ENCODE measurements at places on chromosomes 7 and 10.

GRCh38 chr10:91002656-91003055 lies 81.8 kb upstream of the ANKRD1 start:
- DNase-seq: no peak

- DNase-seq: no peak
Observed at GRCh38 chr7:85641331-85641730, 454.5 kb upstream of the SEMA3D start.

DNA sequence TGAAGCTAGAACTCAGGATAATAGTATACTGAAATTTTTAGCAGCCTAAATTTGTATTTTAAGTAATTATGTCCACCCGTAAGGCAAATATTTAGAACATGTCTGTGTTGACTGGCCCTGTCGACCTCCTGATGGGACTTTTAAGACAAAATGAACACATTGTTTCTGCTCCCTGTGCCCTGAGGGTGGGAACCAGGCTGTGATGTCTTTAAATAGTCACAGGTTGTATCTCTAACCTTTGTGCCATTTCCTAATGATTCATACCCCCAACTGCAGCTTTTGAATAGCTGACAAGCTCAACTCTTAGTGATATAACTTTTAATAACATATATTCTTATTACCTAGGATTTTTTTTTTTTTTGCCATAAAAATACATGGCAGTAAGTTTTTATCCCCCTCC lies 494.9 kb upstream of the AKR1E2 start:
- no peak for DNase-seq

GRCh38 chr10:61363006-61363405 lies 90.2 kb downstream of the TMEM26 start:
- no peak for DNase-seq

DNA sequence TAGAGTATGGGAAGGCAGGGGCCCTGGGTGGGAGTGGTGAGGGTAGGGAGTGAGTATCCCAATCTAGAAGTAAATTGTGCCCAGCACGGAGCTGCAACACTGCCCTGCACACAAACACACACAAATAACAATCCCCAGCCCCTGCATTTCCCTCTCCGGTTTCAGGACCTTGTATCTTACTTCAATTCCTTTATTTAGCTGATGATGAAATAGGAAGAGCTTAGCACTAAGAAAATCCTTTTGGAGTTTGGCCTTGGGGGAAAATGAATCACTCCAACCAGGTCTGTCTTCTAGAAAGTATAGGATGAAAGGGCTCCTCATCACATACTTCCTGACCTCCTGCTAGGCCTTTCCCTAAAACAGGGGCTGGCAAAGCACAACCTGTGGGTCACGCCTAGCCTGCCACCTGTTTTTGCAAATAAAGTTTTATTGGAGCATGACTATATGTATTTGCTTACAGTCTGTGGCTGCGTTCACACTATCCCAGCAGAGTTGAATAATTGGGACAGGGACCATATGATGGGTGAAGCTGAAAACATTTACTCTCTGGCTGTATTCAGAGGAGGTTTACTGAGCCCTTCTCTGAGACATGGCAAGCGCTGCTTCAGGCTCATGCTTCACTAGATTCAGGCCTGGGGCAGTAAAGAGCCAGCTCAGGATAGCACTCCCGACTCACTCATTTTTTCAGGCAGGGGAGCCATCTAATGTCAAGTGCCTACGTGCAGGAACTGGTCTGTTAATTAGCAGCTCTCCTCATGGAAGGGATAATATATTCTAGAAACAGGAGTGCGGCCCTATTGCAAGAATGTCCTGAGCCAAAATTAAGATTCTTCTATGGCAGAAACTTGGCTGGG lies 111.0 kb downstream of the EGFR start:
- no peak for DNase-seq

- DNase-seq: no peak
Observed at GRCh38 chr10:121988361-121989324, at the start of gene TACC2. Gene TACC2 (plus strand): TSS chr10:121989163. CDS start chr10:122021982, 32,819 bp downstream.

DNA sequence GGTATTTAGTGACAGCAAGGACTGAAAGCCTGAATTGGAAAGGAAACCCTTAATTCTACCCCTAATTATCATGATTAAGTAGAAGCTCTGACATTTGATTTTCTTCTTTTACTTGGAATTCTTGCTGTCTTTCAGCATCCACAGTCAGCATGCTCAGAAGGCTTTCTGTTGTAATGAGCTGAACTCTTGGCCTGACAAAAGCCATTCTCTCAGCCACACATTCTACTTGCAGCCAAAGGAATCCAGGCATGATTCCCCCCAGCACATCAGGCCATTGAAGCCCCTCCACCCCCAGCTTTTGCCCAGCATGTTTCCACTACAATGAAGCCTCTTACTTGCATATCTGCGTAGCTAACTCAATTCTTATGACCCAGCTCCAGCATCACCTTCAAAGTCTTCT lies 94.3 kb upstream of the FRMD4A start:
- no peak for DNase-seq

DNA sequence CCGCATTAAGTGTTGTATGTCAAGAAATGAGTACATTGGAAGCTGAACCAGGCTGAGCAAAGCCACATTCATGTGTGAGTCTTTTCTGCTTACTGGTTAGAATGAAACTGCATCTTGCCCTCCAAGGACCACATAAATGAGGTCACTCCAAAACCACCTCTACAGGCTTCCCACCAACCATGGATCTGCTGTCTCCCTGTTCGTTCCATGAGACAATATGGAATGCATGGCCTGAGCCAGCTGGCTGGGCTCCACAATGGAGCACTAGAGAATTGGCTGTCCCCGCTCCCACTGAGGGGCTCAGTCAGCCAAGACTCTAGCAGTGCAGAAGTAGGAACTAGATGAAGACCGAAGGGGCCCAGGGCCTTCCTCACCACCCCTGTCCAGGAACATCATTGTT lies 120.8 kb downstream of the TNS3 start:
- DNase-seq: no peak

All from stimulated activated CD4-positive, alpha-beta T cell treated with anti-CD3 and anti-CD28 coated beads, Interleukin-2, amount 100 ng/mL, for 4 hours (primary cell).